Activated T-helper 9 cell treated with anti-CD3 and anti-CD28 coated beads, Interleukin-2, amount 50 U/mL, for 16 hours (primary cell): ENCODE measurements at places on chromosomes 1 and 21.

DNA sequence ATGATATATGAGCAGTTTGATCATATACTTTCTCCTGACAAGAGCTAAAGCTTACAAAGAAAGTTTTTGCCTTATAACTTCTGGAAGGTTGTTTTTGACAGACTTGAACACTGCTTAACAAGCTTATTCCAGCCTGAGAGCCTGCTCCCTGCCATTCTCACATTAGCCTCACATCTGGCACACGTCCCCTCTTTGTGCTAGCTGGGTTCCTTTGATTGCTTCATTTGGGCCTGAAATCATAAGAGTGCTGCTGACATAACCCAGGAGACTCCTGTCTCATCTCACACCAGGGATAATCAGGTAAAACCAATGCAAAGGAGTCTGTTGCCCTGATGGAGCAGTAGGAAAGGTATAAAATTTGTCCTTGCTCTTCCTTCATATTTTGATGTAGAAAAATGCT is 1411.7 kb upstream of the B3GALT2 start:
- no peak for DNase-seq

DNA sequence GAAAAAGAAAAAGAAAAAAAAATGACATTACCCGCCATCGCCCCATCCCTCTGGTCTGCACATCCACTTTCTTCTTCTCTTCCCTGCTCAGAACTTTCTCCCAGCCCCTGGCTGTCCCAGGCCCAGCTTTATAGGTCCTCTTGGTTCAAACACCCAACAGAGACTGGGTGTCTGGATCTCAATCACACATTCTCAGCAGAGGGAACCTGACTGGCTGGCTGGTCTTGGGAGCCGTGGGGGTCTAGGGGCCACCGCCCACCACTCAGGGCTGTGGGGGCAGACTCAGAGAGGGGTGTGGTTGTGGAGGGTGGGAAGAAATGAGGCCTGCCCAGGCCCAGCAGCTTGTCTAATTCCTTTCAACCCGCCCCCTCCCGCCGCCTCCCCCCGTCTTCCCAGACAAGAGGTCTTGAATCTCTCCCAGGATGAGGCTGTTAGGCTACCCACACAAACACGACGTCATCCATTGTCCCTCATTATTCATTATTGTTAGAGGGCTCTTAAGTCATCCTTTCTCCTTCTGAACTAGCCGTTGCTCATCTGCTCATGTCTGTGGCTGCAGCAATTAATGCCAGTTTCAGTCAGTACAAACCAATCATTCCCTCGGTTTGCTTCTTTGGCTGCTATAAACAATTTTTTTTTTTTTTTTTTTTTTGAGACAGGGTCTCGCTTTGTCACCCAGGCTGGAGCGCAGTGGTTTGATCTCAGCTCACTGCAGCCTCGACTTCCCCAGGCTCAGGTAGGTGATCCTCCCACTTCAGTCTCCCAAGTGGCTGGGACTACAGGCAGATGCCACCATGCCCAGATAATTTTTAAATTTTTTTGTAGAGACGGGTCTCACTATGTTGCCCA is 40.6 kb upstream of the CLIC4 start:
- no peak for DNase-seq

- no peak for DNase-seq
Observed at GRCh38 chr1:10835822-10836421, 39.5 kb upstream of the CASZ1 start.

- no peak for DNase-seq
Observed at GRCh38 chr1:33682371-33682770, 181.5 kb upstream of the HMGB4 start.

DNA sequence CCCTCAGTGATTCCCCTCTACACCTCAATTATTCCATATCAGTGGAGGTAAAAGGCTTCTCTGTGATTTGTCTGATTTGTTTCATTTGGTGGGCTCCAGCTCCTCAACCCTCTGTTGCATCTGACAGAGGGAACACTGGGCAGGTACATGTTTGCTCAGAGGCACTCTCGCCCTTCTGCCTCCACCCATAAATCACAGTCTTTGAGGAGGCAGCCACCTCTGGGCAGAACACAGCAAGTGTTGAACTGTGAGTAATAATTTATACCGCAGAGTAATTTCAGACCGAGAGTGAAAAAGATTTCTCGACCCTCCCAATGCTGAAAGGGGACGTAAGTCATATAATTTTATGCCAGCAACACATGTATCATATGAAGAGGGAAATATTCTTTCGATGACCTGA is 330.1 kb upstream of the PBX1 start:
- no peak for DNase-seq

- no peak for DNase-seq
Observed at GRCh38 chr1:110714374-110714995, 39.7 kb upstream of the KCNA3 start.

GRCh38 chr1:98147280-98147679 is 226.4 kb upstream of the DPYD start:
- DNase-seq: no peak
